ENCODE measurements at places on chromosomes 7 and 10.

GRCh38 chr10:12241810-12242529, 46.0 kb downstream of the CDC123 start:
- DNase-seq, result no peak

- DNase-seq, result no peak
Observed at GRCh38 chr10:8115618-8115980, 61.1 kb downstream of the GATA3 start.

DNA sequence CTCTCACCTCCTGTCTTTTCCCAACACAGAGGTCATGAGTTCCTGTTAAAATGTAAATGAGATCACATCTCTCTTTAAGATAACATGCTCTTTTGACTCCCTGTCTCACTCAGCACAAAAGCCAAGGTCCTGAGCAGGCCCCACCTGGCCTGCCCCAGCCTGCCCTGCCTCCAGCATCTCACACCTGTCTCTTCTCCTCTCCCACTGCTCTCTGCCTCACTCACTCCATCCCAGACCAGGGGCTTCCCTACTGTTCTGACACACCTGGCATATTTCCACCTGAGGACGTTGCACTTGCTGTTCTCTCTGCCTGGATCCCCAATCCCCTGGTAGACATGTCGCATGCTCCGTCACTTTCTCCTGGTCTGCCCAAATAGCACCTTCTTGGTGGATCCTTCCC, 285.0 kb upstream of the ZMIZ1 start:
- DNase-seq, result no peak

DNA sequence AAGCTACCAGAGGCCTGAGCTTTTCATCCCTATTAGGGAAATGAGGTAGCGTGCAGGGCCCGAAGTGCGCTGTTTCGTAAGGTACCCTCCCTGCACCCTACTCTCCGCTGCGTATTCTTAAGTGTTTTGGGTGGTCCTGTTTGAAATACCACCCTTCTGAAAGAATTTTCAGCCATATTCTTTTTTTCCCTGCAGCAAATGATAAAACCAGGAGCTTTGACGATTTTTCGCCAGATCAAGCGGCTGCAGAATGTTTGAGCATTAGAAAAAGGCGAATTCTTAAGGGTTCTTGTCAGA, 1.2 kb downstream of the RSBN1L start:
- no peak for DNase-seq

- DNase-seq, result no peak
Observed at GRCh38 chr7:18859318-18859717, 258.1 kb downstream of the TWIST1 start.

GRCh38 chr7:24730018-24730369, 27.3 kb downstream of the GSDME start:
- DNase-seq, result no peak

GRCh38 chr7:65216469-65216868, 157.2 kb upstream of the ZNF92 start:
- no peak for DNase-seq

DNA sequence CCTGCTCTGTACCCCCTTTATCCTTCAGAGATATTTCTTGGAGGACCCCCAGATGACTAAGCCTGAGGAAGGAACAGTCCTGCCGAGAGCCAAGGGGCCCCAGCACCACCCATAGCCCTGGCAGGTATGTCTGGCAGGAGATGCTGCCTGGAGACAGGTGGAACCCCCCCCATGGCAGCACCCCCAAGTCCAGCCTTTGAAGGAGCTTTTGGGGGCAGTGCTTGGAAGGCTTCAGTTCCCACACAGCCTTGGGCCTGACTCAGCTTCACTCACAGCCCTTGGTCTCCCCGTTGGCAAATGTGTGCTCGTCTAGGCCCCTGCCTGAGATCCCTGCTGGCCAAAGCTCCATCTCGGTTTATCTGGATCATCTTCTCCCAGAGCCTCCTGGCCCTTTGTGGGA, 23.0 kb upstream of the PCBD1 start:
- DNase-seq, result no peak

DNA sequence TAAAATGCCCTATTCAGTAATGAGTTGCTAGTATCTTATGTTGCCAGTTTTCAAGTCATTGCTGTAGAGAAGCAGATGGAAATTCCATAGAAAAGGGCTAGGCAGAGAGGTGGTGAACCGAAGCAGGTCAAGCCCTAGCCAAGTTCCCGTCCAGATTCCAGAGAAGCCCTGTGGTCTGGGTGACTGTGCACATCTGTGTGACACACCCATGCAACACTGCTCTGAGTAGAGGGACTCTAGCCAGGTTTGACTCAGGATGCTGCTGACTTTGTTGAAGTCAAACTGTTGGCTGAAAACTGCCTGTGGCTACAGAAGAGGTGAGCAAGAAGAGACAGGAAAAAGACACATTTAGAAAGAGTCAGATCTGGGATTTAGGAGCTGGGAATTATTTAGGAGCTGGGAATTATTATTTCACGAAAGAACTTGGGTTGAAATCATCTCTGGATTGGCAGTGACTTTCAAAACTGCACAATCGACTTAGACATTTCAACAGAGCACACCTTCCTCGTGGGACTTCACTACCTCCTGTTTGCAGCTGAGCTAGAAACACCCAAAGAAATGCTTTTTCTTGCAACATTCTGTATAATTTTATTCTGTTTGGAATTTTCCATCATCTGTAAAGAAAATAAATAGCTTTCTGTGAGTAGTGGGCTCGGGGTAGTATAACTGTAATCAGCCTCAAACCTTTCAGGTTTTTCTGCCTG, 149.1 kb upstream of the PRKCQ start:
- DNase-seq, result no peak

- DNase-seq, result no peak
Observed at GRCh38 chr10:97188261-97188711, 2.5 kb upstream of the SLIT1 start.

- no peak for DNase-seq
Observed at GRCh38 chr10:88389456-88389855, 193.7 kb downstream of the RNLS start.

DNA sequence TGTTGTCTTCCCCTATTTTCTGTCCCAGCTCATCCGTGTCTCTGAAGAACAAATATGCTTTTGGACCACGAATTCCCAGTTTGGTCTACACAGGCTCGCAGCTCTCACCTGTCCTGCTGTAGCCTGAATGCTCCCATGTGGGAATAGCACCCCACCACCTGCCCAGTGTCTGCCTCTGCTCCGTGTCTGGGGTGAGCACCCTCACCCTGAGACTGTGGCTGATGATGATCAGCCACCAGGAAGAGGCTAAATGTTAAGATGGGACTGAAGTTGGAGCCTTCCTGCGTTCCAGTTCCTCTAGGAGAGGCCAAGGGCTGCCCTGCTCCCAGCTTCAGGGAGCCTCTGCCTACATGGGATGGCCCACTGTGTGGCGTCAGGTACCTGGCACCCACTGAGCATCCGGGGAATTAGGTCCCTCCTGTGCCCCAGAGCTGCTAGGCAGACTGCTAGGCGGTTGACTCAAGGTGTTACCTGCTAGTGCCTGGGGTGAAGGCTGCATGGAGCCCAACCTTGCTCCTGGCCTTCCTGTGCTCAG, 3.7 kb downstream of the PGAM2 start:
- DNase-seq, result no peak

GRCh38 chr10:35739998-35740397, 97.9 kb upstream of the FZD8 start:
- DNase-seq, result no peak

DNA sequence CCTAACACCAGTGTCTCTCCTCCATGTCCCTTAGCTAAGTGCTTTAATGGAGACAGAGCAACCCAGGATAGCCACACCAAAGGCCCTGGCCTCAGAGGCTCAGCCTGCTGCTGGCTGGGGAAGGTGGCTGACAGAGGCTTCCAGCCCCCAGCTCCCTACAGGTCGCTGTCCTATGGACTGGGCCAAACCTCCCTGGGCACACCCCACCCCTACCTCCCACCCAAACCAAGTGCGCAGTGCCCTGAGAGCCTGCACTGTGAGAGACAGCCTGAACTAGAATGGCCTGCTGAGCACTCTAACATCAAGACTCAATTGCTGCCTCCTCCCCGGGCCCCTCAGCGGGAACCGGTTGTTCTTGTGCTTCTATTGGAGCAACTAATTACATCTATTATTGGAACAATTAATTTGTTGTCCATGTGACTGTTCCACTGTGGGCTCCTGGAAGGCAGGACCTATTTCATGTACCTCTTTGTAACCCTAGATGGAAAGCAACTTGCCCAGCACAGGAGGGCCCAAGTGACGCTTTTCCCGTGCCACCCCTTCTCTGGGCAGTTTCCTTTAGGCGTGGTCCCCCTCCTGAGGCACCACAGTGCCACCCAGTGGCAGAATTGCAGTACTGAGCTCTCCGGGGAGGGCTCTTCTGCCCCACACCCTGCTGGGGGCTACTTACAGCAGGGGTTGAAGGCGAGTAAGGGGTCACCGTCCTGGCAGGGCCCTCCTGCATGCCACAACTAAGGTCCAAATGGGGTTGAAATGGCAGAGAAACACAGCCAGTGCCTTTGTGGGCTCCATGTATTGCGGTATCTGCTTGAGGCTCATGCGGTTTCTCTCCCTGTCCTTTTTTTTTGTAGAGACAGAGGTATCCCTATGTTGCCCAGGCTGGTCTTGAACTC, 63.7 kb upstream of the WAPL start:
- DNase-seq, result peak; percentile 39

DNA sequence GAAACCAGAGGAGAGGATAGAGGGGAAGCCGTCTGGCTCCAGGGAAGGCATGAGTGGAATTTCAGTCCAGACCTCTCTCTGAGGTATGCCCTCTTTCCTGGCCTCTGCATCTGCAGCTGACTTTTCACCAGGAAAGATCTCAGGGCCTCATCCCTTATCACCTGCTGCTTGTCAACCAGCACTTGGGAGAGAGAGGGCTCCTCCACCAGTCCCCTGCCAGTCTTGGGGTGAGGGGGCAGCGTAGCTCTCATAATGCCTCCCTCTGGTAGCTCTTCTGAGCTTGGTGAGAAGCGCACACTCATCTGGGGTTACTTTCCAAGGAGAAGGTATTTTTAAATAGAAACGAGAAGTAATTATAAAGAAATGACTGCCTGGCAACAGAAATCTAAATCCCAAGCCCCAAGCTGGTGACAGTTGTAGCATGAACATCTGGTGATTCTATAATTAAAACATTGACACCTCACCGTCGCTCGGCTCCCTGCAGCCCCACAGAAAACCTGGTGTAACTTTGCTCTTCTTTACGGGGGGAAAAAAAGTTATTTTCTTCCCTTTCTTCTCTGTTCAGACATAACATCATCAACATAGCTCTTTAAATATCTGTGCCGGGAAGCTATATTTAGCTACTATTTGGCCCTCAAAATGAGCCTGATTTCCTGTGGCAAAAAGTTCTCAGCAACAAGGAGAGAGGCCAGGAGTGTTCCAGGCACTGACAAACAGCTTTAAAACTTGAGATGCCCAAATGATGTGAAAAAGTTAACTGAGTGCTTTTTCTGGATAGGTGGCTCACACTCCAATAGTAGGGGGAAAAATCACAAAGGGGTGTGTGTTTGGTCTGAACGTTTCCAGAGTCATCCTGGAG, 26.9 kb downstream of the HIP1 start:
- no peak for DNase-seq

GRCh38 chr10:22372298-22372697, 27.0 kb downstream of the SPAG6 start:
- DNase-seq, result no peak

GRCh38 chr7:128014811-128015210, 16.4 kb downstream of the LRRC4 start:
- no peak for DNase-seq

- no peak for DNase-seq
Observed at GRCh38 chr7:20235288-20235687, 18.1 kb upstream of the MACC1 start.

DNA sequence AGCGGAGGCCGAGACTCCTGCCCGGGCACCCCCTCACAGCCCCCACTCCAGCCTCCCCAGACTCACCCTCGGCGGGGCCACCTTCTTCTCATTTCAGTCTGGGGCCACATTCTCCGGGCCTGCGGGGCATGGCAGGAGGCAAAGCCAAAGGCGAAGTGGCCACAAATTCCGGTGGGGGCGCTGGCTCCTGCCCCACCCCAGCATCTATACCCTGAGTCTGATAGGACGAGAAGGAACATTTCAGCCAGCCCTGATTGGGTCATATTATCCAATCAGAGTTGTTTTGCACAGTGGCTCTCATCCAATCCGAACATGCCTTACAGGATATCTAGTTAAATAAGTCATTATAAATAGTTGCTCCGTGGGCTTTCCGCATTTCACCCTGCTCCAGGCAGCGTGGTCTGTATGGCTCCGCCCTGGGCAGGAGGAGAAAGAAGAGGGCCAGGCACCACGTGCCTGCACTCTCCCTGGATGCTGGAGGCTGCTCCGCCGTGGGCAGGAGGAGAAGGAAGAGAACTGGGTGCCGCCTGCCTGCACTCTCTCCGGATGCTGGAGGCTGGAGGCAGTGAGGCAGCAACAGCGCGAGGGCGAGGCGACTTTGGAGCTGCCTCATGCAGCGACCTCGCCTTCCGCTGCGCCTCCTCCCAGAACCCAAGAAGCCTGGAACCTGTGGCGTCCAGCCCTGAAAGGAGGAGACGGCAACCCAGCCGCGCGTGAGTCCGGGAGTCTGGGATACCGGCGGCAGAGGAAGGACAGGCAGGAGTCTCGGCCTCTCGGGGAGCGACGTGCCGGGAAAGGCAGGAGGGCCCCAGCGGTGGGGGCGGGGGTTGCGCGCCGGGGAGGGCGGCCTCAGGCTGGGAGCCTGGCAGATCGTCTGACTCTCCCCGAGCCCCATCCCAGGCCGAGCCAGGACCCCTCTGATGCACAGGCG, 162.9 kb downstream of the ZNF33B start:
- no peak for DNase-seq

GRCh38 chr10:14585287-14586193, 189.2 kb downstream of the FAM107B start:
- no peak for DNase-seq

DNA sequence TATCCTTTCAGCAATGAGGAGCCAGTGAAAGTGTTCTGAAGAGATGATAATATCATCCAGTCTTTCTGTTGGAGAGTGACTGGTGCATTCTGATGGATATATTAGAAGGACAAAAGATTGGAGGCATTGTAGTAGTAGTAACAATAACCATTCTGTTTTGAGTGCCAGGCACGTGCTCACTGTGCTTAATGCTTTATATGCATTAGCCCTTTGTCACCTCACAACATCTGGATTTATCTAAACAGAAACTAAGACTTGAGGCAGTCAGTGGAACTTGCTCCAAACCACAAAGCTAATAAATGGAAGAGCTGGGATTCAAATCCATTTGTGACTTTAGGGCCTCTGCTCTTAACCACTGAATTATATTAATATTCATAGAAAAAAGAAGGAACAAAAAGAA, 84.5 kb upstream of the OIT3 start:
- DNase-seq, result no peak

DNA sequence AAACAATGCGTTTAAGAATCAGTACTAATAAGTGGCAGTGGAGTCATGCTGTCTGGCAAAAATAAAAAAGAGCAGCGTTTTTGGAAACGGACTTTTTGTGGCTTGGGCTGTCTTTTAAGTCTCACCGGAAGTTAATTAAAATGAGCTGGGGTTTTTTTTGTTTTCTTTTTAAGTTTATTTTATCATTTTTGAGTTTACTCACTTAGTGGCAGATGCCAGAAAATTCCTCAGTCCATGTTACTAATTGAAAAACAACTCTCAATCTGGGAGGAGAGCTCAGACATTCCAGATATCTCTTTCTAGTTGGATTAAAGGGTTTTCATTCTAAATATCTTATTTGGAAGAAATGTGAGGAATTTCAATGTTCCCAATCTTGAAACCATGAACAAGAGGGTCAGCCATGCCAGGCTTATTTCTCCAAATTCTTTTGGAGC, 133.8 kb upstream of the AGR3 start:
- DNase-seq, result no peak
